Stimulated activated CD4-positive, alpha-beta T cell treated with anti-CD3 and anti-CD28 coated beads, TNF-alpha, amount 100 ng/mL, for 48 hours (primary cell): ENCODE measurements at places on chromosomes 1 and 21.

- no peak for DNase-seq
Observed at GRCh38 chr1:2543543-2544092, 12.6 kb upstream of the TNFRSF14 start.

- no peak for DNase-seq
Observed at GRCh38 chr21:39657091-39657689, 44.5 kb downstream of the B3GALT5 start.

GRCh38 chr1:181314959-181315358, 168.4 kb upstream of the CACNA1E start:
- DNase-seq = no peak

DNA sequence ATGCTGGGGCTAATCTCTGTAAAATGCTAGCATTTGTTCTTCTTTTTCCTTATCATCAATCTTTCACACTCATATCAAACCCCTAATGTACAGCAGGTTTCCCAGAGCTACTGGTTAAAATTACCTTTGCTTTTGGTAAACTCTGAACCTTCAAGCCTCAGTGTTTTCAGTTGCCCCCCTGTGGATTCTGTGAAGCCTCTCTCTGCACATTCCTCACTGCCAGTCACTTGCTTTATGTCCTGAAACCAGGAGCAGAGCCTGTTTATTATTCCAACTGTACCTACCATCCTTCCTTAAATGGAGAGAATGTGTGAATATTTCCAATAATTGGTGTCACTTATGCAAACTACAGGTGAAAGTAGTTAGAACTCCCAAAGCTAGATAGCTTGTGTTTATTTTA, 134.2 kb downstream of the NEK7 start:
- no peak for DNase-seq

GRCh38 chr1:228095161-228095560, 8.0 kb downstream of the C1orf35 start:
- DNase-seq = no peak

DNA sequence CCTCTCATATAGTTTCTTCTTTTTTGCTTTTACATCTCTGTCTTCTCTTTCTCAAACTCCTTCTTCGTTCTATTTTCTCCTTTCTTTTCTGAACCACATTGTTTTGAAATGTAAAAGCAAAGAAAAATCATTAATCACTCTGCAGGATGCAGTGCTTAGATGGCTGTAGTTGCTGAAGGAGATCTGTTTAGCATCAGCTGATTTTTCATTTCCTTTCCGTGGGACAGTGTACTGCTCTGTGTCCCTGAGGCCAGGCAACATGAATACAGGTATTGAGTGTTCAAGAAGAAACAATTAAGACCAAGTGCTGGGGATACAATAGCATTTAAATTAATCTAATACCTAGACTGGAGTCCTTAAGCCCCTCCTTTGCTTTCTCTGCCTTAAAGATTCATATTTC, 257.2 kb upstream of the SPAG17 start:
- DNase-seq = no peak

DNA sequence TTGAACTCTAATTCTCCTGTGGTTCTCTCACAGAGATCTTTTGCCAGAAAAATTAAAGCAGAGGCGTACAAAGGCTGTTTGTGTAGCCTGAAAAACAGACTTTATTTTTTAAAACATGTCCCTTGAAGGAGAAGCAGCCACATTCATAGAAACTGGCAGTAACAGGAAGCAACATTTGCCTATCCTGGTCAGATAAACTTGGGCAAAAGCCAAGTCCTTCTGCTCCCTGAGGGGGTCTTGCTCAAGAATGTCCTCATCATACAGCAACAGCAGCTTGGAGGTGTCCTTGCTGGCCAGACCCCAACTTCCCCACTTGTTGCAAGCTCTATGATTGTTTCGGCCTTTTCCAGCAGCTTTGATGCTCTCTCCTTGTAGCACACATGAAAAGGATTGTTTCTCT, 36.3 kb downstream of the MSTO1 start:
- DNase-seq = no peak

DNA sequence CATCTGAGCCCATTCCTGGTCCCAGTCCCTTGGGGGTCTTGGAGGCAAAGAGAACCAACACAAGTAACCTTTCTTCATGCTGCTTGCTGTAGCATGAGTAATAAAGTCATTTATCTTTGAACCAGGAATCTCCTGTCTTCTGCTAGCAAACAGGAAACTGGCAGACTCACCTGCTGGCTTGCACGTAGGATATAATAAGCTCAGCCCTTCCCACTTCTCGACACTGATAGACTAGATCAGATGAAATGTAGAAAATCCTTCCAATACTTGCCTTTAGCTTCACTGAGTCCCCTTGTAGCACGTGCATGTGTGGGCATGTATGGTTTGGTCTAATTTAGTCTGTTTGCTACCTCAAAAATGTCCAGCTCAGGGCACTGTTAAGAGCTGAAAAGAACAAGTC, 6.5 kb upstream of the TFF2 start:
- no peak for DNase-seq

DNA sequence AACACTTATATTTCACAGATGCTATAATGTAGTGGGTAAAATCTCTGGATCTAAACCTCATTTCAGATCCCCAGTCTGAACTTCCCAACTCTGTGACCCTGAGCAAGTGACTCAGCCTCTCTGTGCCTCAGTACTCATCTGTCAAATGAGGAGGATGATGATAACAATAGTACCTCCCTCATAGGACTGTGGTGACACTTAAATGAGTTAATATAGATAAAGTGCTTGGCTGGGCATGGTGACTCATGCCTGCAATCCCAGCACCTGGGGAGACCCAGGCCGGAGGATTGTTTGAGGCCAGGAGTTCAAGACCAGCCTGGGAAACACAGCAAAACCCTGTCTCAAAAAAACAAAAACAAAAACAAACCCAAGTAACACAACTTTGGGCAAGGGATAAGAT, 4.7 kb upstream of the ECE1 start:
- DNase-seq = no peak

- no peak for DNase-seq
Observed at GRCh38 chr1:193558491-193559028, 372.1 kb upstream of the B3GALT2 start.

- no peak for DNase-seq
Observed at GRCh38 chr1:170301596-170301995, 155.8 kb downstream of the NTMT2 start.

DNA sequence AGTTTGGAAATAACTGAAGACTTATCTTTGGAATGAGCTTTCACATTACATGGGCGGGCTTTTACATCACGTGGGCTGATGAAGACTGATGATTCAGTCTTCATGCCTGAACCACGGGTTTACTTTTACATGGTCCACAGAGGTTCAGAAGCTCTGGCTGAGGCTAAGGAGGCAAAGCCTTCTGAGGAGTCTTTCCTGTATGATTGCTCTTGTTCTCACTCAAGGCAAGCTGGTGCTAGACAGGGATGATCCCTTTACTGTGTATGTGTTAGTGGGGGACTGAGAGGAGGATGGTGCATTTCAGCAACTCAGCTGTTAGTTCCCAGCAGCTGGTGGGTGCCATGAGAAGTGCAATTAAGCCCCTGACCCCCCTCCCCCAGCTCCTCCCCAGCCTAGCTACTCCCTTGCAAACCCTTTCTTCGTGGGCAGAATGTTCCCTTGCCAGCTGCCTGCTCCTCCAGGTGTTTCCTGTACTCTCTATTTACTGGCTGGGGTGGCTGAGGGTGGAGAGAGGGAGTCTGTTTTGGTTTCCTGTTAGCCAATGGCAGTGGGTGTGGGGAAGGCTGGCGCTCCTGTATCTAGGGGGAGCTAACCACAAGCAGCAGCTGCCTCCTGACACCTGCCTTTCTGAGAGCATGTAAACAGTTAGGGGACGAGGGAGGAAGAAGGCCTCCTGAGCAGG, 15.4 kb downstream of the BTG2 start:
- peak; percentile 31 for DNase-seq

- no peak for DNase-seq
Observed at GRCh38 chr1:202835548-202836072, 24.9 kb downstream of the PCAT6 start.

DNA sequence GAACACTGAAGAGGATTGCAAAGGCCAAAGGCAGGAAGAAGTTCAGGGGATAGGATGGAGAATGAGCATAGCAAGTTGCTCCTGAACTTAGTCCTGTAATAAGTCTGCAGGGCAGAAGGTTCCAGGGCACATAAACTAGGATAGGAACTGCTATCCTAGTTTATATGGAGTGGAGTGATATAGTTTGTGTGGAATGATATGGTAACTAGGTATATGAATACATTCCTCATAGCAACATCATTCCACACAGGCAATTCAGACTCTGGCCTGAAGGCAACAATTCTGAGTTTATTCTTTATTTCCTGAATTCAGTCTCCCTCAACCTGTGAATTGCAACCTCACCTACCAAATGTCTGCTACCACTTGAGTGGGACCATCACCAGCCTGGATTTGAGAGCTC, 154.9 kb upstream of the GREM2 start:
- DNase-seq = no peak

DNA sequence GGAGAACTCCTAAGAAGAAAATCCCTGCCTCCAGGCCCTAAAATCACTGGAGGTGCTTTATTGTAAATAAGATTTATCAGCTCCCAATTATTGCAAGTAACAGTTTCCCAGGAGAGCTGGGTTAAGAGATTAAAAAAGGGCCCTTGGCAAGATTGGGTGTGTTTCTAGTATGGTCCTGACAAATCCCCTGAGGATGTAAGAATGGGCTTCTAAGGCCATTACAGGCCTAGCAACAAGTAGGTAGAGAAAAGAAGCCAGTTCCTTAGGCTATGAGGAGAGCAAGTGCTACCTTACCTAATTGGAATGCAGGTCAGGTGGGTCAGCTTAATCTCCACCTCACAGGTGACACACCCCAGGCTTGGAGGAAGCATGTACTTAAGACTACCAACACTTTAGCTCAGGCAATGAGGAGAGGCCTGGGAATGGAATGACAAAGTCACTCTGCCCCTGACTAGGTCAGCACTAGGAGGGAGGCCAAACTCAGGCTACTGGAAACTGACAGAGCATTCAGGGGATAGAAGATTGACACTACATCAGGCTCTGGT, 6.8 kb upstream of the OTUD7B start:
- no peak for DNase-seq

- no peak for DNase-seq
Observed at GRCh38 chr1:230891413-230891812, 23.1 kb upstream of the C1orf198 start.

GRCh38 chr1:90622666-90623065, 94.4 kb downstream of the BARHL2 start:
- DNase-seq = no peak
